ENCODE measurements at places on chromosomes 4 and X.

- peak; percentile 56 for DNase-seq
These were observed 60.9 kb downstream of the UGT8 start for GRCh38 chr4:114659386-114660008.

GRCh38 chrX:72020788-72021187 is 110.1 kb downstream of the NHSL2 start:
- no peak for DNase-seq

DNA sequence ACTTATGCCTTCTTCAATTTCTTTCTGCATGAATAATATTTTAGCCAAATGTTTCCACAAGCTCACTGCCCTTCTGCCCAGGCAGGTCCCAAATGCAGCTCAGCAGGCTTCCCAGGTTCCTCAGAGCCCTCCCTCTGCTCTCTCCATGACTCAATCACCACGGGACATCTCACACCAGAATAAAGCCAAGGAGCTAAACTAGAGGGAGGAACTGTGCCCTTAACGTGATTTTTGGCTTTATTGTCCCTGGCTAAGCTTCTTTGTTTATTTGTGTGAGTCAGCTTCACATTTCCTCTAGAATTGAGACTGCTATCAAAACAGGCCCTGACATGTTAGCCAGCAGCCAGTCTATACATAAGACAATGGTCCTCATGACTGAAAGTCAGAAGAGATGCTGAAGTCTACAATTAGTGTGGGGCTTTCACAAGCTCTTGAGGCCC is 186.4 kb upstream of the GALNT7 start:
- DNase-seq = no peak

GRCh38 chr4:41644288-41644914 is 104.1 kb downstream of the PHOX2B start:
- DNase-seq = peak; percentile 92

DNA sequence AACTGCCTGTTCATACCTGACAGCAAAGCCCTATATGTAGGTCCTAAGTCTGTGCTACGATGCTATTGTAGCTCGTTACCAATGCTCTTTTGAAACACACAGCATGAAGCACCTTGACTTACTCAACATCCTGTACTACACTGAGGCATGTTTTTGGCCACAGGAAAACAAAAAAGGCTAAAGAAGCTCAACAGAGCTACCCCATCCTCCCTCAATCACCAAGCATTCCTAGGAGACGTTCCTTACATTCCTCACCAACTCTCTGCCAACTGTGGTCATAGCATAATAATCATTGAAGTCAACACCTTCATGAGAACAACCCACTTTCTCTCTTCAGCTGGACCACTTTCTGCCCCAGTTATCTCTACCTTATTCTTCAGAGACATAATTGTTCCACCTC is 73.7 kb upstream of the SLC25A43 start:
- no peak for DNase-seq

DNA sequence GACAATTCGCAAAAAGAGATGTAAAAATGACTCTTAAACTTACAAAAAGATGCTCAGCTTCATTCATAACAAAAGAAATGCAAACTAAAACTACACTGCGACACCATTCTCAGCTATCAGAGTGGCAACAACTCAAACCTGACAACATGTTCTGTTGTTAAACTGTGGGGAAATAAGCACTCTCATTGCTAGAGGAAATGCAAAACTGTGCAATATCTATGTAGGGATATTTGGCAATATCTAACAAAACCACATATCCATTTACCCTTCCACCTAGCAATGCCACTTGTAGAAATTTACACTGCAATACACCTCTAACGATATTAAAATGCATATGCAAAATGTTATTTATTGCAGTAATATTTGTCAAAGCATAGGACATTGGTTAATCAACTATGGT is 78.3 kb upstream of the EGFL6 start:
- DNase-seq = no peak

DNA sequence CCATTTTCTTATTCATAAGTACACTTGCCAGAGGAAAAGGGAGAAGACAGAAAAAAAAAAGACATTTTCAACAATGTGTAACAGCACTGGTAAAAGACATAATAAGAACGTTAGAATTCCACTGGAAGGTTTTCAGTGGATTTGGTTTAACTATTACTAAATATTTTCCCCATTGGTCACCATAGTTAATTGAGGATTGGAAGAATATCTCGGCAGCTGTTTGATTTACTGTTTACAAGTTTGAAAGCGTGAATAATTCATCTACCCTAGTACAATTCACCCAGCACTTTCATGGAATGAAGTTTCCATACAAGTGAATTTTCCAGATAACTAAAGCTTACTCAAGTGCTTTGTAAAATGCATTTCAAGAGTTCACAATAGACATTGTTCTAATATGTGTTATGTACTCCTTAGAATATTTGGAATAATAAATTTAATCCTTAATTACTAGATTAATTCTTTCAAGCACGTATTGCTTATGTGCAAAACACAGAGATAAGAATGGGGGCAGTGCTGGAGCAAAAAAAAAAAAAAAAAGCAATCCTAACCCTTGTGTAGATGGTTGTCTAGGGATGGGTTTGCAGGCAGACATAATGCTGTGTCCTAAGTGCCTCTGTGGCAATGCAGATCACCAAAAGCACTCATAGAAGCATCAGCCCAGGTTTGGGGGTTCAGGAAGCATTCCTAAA is 57.1 kb downstream of the ENPEP start:
- no peak for DNase-seq

DNA sequence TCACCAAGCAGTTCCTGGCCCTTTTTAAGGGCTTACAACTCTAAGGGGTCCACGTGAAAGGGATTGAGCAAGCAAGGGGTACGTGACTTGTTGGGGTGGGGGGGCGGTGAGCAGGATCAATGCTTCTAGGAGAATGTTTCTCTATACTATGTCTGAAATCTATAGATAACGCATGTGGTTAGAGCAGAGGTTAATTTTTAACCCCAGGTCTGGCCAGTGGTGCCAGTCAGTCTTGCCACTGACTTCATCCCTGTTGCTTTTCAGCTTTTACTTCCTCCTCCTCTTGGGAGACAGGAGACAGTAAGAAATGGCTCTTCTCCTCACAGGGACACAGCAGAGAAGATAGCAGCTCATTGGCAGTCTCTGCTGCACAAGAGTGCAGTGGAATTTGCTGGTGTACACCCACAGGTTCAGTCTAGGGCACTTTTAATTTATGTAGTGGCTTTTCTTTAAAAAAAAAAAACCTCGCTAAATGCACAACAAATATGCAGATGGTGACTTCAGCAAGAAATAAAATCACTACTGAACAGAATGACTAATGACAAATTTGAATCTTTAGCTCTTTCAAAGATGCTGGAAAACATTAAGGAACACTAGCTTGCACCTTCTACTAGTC is 190.5 kb downstream of the CCNG2 start:
- DNase-seq = no peak

GRCh38 chr4:36325926-36326325 is 44.5 kb downstream of the DTHD1 start:
- no peak for DNase-seq

DNA sequence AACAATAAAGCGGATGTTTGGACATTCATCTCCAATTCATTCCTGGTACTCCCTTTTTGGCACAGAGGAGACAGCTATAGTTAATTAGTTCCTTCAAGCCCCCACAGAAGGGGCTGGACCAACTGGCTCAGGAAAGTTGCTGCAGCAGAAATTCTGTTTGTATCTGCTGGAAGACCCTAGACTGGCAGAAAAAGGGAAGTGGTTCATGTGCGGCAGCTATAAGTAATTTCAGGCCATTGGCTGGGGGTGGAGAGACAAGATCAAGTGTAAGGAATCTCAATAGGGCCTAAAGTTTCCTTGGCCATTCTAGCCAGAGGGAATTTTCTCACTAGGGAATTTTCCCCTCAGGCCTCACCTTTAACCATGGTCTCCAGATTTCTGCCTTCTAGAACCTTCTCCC is 89.9 kb upstream of the DHX15 start:
- no peak for DNase-seq

DNA sequence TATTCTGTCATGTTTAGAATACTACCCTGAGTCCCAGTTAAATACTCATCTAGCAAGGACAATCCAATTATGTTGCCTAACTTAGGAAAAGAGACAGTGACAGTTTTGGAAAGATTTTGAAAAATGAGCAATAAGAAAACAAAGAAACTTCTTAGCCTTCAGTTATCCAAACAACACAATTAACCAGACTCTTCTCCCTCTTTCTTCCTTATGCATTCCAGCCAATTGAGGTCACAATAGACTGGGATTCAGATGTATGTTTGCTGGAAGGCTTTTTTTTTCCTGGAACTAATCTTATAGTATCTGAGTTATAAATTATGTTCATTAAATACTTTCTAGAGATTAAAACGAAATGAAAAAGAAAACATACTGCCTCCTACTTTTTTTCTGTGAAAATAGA is 109.6 kb downstream of the GUCY2F start:
- DNase-seq = no peak

GRCh38 chrX:103467887-103468286 is 51.4 kb downstream of the RAB40A start:
- DNase-seq = no peak

DNA sequence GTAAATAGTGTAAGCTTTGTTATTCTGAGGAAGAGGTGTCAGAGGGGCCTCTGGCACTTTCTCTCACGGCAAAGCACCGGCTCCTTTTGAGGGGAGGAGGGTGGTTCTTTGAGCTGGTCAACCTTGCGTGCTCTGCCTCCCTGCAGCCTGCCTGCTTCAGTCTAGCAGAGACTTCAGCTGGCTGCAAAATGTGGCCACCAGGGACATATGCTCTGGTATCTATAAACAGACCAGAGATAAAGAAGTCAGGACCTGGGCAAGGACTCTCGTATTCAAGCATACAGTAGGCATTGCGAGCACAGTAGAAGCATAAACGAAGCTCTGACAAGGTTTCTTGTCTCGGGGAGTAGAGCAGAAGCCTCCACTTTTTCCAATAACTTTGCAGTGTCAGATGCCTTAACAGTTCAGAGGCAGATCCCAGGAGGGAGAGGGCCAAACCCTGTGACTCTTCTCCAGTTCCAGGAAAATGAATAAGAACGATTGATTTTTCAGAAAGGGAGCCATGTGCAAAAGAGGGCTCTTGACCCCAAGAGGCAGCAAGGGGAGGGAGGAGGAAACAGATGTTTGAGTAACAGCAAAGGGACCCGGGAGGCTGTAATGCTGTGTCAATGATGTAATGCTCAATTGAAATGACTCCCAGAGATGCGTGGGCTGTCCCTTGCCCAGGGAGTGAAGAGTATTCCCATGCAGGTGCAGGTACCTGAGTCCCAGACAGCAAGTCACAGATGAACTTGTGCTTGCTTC is 57.9 kb upstream of the TEX13D start:
- DNase-seq = no peak

GRCh38 chrX:48613502-48614160 is 16.3 kb downstream of the WDR13 start:
- no peak for DNase-seq

DNA sequence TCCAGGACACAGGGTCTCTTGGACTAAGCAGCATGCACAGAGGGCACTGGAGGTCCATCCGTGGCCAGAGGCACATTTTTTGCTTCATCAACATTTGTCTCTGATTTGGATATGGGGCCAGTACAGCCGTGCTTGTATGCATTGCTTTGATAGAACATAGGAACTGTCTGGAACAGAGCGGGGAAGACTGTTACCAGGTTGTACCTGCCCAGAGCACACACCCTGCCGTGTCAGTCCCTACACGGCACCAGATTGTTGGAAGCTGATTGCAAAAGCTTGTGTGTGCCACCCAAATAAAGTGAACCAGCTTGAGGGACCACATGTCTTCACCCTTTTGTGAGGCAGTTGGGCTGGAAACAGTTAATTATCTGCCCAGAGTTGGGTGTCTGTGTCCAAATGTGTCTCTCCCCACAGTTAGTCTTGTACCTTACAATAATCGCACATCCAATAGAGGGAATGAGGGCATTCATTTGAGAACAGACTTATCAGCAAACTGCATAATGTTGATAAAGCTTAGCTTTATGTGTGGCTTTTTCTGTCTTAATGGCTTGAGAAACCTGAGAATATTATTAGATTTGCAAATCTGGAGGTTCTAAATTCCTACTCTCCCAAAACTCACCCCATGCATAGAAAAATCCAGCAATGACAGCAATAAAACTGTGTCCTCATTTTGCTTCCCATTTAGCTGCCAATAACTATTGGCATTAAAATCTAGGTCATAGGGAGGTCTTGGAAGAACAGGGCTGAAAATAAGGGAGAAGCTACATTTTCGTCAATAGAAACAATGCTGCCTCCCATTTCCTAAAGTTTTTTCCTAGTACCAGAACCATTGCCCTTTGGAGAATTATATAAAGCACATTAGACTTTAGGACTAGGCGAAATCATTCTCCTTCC is 21.2 kb downstream of the KLF3 start:
- DNase-seq = no peak

- DNase-seq = no peak
These were observed 20.8 kb downstream of the SH3BP2 start for GRCh38 chr4:2813446-2814405.

DNA sequence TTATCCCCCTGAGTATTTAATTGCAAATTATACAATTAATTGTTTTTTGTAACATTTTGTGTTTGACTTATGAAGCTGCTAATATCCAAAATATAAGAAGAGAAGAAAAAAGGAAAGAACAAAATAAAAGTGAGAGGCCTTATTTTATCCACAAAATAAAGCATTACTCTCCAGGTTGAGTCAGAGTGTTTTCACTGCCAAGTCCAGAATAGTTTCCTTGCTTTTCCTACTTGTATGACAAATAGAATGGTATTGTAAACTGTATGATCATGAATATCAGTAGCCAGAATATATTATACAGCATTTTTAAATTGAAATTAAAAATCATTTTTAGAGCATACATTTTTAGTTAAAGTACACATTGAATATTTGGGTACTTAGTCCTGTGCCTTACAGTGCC is 237.8 kb downstream of the NDST4 start:
- no peak for DNase-seq

DNA sequence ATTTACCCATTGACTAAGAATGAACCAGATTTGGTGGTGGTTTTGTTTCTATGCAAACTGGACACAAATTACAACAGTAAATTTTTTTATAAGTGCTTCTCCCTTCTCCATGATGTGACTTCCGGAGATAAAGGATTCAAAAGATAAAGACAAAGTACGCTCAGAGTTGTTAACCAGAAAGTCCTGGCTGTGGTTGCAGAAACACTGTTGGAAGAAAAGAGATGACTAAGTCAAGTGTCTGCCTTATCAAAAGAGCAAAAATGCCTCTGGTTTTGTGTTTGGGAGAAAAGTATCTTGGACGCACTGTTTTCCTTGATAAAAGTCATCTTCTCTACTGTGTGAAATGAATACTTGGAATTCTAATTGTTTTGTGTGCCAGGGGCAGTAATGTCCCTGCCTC is 213.4 kb downstream of the GC start:
- no peak for DNase-seq

GRCh38 chr4:132587626-132588025 is 561.5 kb upstream of the PCDH10 start:
- no peak for DNase-seq

DNA sequence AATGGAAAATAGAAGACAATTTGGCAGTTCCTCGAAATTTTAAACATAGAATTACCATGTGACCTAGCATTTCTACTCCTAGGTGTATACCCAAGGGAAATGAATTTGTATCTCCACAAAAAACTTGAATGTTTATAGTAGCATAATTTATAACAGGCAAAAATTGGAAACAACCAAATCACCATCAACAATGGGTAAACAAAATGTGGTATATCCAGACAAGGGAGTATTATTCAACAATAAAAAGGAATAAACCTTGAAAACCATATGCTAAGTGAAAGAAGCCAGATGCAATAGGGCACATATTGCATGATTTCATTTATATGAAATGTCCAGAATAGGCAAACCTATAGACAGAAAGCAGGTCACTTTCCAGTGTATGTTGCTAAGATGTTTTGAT is 83.8 kb downstream of the SNX25 start:
- no peak for DNase-seq

Measured in H7 (cell line).